Activated T-cell treated with anti-CD3 and anti-CD28 coated beads, Interleukin-2, amount 50 U/mL, for 1 hour (primary cell): ENCODE measurements at places on chromosomes 7 and 10.

DNA sequence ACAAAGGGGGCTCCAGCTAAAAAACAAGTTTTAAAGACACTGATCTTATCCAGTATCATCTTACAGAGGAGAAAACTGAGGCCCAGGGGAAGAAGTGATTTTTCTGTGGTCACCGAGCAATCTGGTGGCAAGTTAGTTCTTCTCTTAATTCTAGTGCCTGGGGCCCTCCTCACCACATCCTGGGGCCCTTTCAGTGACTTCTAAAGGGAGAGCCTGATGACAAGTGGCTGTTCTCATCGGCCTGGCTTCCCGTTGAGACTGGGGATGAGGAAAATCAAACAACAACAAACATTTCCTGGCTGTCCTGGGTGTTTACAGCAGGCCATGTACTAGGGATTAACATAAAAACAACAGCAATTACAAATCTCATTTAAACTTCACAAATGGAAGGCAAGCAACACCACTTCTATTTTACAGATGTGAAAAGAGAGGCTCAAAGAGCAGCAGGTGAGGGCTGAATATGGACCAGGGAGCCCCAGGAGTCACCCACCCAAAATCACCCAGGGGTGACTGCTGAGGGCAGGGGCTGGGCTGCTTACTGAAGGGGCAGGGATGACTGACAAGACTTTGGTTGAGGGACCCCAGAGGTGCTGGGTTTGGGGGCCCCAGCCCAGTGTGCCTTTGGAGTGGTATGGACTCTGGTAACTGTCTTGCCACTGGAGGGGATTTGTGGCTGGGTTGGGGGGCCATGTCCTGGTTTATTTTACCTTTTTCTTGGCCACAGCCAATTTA, 24.7 kb upstream of the MTPAP start:
- no peak for DNase-seq

DNA sequence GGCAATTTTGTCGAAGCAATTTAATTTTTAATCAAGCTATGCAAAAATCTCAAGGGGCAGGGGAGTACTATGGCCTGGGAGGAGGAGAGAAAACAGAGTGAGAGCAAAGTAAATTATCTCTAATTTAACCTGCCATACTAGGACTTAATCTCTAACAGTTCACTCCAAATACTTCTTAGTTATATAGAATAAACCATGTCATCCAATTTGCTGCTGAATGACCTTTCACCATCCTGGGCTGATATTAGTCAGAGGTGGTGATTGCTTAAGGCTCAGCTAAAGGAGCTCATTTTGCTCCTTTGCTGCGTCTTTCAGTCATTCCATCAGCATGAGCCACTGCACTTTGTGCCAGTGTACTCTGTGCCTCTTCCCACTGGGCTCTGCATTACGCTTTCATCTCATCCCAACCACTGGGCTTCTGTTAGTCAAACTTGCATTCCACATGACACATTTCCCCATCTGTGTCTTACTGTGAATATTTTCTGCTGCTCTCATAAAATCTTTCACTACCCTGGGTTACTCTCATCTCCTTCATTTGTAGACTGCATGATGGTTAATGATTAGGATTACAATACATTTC, 84.3 kb downstream of the CD36 start:
- no peak for DNase-seq

GRCh38 chr10:66209025-66209424, 716.8 kb upstream of the LRRTM3 start:
- DNase-seq = no peak

DNA sequence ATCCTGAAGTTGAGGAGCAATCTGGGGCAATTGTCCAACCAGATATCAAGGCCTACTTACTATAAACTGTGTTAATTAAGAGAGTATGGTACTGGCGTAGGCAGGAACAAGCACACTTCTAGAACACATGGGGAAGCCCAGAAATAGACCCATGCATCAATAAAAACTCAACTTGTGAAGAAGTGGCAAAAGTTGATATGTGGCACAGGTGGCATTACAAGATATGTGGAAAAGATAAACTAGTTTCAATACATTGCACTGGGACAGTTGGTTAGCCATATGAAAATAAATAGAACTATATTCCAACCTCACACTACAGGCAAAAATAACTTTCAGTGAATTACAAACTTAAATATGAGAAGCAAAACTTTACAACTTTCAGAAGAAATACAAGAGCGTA, 828.7 kb upstream of the LRRN3 start:
- DNase-seq = no peak

- DNase-seq = no peak
Observed at GRCh38 chr10:109480836-109481235, 442.5 kb downstream of the XPNPEP1 start.

DNA sequence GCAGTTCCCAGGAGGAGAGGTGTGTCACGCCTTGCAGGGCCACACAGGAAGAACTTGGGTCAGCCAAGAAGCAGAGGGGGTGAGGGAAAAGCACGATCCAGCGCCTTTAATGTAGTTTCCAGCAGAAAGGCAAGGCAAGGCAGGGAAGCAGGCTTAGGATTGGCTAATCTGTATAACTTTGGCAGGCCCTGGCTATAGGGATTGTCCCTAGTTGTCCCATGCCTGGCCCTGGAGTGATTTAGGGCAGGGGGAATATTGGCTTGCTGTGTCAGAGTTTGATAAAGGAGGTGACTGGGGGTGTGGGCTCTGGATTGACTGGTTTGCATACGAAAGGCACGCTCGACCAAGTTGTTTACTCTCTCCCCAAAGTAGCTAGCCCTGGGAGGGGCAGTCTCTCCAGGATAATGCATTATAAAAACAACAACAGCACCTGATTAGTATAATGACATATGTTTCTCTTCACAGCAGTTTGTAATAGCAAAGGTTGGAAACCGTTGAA, 44.5 kb downstream of the RBM28 start:
- no peak for DNase-seq

DNA sequence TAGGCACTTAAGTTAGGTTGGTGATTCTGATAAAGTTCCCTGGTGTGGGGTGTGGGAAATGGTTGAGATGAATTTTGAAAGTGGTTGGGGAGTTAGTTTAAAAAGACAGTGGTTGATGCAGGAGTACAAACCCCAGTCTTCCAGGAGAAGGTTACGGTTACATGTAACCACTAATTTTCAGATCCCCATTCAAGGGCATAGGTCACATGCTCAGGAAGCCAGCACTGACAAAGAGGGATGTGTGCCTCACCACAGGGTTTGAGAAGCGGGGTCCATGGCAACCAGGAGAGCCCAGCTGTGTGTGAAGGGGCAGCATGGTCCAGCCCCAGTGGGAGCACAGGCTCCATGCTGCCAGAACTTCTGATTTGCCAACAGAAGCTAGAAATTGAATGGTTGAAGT, 144.2 kb downstream of the MDFIC start:
- no peak for DNase-seq

- DNase-seq = no peak
Observed at GRCh38 chr10:73914036-73914435, 3.1 kb downstream of the PLAU start.

DNA sequence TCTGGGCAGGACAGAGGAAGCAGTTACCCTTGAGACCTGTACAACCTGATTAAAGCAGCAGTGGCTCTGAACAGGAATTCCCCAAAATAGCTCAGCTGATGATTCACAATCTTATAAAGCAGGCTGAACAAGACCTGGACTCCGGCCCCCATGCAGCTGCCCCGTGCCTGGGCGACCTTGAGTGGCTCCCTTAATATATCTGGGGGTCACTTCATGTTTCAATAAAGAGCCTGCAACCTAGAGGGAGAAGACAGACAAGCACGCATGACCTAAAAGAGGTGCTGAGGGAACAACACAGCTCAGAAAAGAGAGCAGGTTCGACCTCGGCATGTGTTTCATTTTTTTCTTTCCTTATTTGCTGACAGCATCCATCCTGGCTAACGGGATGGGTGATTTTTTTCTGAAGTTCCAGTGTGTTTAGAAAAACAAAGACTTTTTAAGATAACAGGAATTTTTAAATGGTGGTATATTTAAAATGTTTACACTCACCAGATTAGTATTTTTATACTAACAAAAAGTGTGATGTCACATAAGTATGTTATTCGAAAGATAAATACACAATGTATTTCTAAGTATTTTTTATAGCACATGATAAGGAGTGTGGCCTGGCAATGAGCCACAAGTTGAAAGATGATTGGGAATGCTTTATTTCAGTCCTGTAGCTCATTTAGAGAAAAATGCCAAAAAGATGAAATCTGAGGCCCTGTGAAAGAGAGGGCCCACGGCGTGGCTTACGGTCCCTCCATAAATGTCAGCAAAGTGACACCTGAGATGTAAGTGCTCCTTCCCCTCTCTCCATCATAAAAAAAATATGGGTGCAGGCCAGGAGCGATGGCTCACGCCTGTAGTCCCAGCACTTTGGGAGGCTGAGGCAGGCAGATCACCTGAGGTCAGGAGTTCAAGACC, 161.3 kb downstream of the SLIT1 start:
- peak; percentile 2 for DNase-seq

DNA sequence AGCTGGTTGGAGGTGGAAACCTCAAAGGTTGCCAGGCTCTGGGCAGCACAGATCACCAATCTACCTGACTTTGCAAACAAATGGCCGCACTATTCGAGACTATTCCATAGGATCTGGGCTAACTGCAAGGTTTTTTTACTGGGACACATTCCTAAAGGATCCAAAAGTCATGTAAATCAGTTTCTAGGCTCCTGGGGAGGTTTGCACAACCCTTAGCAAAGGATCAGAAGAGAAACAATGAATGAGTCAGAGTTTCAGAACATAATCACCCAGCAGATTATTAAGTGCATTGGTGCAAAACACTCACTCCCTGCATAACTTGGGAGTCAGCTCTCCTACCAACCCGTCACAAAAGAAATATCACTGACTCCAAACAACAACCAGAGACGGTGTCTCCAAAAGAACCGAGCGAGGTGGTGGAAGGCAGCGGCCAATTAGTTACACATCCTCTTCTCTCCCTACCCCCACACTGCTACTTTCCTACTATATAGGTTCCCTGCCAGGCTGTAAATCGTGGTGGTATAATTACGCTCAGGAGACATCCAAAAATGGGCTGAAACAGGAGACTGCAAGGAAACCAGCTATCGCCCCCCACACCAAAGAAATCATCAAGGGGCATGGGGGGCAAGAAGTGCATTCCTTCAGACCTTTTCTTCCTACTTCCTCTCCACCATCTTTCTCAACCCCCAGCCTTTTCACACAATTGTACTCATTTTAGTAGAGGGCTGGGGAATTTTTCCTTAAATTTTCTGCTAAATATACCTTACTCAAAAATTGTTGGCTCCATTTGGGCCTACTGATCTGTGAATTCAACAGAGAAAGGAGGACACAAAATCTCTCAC, 3.2 kb downstream of the UBE2H start:
- DNase-seq = no peak

DNA sequence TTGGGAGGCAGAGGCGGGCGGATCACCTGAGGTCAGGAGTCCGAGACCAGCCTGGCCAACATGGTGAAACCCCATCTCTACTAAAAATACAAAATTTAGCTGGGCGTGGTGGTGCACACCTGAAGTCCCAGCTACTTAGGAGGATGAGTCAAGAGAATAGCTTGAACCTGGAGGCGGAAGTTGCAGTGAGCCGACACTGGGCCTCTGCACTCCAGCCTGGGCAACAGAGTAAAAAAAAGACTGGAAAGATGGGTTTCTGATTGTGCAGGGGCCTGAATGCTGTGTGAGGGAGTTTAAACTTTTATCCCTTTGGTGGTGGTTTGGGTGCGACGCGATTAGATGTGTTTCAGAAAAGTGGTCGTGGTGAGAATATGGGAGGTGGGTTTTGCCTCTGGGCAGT, 1.8 kb downstream of the CHST12 start:
- no peak for DNase-seq

DNA sequence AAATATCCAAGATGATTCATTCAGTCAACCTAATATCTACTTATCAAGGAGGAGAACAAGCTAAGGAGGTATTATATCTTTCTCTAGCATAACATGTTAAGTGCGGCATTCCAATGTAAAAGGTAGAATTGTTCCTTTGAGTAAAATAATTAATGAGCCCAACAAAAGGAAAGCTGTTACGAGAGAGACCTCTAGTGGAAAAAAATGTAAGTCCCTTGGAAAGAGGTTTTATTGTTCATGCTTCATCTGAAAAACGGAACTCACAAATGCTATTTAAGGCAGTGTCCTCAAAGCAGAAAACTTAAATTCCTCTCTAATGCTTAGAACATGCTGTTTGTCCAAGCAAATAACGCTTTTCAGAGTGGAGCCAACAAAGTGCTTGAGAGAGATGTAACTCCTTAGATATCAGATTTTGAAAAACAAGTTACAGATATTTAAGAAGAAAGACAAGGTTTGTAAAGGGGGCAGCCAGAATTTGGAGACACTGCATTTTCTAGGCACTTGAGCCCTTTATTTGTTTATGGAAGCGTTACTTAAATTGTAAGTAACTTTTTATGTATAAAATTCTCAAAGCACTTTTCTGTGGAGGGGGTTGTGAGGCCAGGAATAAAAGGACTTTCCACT, 119.9 kb downstream of the TFEC start:
- no peak for DNase-seq

DNA sequence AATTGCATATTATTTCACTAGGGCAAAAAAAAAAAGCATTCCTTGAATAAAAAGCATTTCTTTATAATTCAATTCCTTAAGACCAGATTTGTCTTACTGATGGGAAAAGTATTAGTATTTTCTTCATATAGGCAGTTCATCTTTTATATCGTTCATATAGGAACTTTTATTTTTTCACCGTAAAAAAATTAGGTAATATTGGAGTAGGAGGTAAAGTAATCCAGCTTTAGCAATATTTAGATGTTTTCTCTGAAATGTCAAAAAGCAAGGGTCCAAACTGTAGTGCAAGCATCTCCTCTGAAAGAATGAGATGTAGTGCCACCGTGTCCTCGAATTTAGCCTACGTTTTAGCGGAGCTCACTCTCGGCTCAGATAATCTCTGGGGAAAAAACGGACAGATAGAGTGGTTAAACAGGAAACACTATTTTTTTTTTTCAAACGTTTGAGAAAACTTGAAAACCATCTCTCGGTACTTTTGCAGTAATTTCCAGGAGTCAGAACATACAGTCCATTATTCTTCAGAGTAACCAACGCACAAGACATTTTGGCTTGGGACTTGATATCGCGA, 5.5 kb upstream of the SPAG6 start:
- DNase-seq = no peak

GRCh38 chr10:127906548-127907377, at the start of gene PTPRE:
Gene PTPRE, plus strand, starts transcription at chr10:127907103. Its CDS starts 133,779 bp downstream, at chr10:128040882.
- peak; percentile 77 for DNase-seq

- DNase-seq = no peak
Observed at GRCh38 chr10:60521974-60522405, 132.3 kb upstream of the ANK3 start.

- no peak for DNase-seq
Observed at GRCh38 chr7:26237035-26237807, 35.7 kb downstream of the CBX3 start.

- DNase-seq = no peak
Observed at GRCh38 chr10:78304091-78305045, 270.7 kb downstream of the RPS24 start.

- DNase-seq = no peak
Observed at GRCh38 chr7:23863209-23863787, 153.3 kb downstream of the STK31 start.
